ENCODE measurements at places on chromosomes 1 and 21.

DNA sequence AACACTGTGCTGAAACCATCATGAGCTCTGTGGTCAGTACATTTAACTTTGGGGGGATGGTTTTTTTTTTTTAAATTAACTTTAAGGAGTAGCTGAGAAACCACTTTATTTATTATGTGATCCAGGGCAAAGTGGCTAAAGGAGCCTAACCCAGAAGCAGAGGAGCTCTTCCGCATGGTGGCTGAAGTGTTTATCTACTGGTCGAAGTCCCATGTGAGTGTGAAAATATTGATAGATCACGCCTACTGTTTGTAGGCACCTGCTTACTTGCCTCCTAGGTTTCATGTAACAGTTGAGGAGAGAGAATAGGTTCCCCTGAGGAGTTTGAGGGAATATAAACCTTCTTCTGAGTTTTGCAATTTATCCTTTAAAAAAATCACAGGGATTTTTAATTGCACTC is 181.4 kb downstream of the ZP4 start:
- no peak for DNase-seq

DNA sequence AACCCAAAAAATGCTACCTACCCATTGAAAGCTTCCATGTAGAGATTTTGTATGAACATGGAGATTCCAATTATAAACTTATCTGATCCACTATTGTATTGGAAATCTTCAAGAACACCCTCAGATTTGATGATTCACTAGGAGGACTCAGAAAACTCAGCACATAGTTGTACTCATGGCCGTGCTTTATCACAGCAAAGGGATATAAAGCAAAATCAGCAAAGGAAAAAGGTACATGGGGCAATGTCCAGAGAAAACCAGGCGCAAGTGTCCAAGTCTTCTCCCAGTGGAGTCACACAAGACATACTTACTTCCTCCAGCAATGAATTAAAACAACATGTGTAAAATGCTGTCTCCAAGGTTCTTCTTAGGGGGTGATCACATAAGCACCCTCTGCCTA is 28.9 kb downstream of the ABL2 start:
- no peak for DNase-seq

DNA sequence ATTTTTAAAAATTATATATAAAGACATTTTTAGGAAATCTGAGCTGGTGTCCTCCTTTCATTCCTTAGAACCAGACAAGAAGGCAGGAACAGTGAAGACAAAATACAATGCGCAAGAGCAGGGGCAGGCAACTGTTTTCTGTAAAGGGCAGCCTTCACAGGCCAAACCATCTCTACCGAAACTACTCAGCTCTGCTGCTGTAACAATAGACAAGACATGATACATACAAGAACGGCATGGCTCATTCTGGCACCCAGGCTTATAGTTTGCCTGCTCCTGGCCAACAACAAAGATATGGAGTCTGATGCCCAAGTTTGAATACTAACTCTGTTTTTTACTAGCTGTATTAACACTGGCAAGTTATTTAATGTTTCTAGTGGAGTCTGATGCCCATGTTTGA is 232.0 kb downstream of the SMYD3 start:
- no peak for DNase-seq

DNA sequence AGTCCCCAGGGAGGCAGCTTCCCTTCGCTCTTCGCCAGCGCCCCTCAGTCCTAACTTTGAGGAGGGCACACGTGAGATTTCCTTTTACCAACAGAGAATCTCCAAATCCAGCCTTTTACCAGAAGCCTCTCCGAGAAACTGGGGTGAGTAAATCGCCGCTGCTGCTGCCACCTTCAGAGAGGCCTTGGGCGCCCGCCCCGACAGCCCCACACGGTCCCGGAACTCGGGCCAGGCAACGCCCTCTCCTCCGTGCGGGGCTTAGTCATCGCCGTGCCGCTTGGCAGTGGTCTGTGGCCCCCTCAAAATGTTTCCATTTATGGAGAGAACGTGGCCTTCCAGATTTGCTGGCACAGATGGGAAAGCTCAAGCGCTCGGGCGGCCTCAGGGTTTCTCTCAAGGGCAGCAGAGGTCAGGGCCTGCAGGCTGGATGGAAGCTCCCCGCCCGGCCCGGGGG is 41.4 kb upstream of the COL6A2 start:
- peak; percentile 80 for DNase-seq

DNA sequence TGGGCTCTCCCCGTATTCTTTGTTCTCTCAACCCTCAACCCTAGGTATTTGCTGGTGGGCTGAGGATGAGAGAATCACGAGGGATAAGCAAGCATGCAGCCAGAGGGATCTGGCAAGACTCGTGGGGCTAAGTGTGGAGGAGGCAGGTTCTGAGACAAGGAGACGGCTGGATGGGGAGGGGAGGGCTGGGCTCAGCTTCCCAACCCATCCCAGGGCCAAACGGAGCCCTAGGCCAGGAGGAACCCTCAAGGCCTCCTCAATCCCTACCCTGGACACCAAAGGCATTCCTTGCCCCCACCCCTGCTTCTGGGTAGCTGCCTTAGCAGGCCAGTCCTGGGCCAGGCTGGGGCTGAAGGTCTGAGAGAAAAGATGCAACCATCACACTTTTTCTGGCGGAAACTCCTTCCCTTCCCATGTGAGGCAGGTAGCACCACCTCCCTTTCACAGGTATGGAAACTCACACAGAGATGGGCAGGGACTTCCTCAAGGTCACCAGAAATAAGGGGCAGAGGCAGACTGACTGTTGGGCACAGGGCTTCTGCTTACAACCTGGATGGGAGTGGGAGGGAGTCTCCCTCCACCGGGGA is 6.2 kb downstream of the MEF2D start:
- no peak for DNase-seq
